ENCODE measurements at places on chromosomes 12 and 14.

DNA sequence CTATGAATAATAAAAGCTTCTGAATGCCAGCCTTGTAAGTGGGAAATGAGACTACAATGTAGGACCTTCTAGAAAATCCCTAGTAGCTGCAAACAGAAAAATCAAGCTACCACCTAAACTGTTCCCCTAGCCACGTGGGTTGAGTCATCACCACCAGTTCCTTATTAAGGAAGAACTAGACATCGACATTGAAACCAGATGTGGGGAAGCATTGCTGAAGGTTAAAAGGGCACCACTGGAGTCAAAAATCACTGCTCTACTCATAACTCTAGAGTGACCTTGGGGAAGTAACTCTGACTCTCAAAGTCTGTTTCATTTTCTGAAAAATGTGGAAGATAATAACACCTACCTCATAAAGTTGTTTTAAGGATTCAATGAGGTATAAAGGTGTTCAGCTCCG lies 9.4 kb upstream of the CNIH1 start:
- no peak for DNase-seq

- DNase-seq = no peak
Observed at GRCh38 chr14:101364503-101365328, 196.6 kb upstream of the DIO3 start.

- no peak for DNase-seq
Observed at GRCh38 chr12:116332705-116333380, 55.4 kb upstream of the MED13L start.

DNA sequence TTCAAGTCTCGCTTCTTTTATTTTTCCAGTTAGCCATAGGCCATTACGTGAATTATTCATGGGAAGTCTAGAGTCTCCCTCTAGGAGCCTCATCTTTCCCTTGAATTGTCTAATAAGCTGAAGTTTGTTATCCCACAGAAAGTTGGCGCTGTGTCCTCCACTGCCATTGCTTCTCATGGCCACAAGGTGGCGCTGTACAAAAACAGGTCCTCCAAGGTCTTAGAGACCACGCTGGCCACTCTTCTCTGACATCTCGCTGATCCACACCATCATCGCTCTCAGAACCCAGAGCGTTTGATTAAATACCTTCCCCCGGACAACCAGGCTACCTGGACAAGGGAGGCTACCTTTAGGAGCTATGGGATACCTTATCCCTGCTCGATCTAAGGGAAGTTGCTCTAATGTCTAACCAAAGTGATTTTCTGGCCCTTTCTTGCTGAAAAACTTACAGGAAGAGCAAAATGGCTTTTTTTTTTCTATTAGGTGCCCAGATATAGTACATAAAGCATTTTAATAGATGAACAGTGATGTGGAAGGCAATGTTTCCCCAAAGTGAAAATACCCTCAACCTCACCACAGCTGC lies 110.0 kb downstream of the CCDC60 start:
- no peak for DNase-seq

- DNase-seq = no peak
Observed at GRCh38 chr14:68931063-68931462, 48.0 kb downstream of the ACTN1 start.

DNA sequence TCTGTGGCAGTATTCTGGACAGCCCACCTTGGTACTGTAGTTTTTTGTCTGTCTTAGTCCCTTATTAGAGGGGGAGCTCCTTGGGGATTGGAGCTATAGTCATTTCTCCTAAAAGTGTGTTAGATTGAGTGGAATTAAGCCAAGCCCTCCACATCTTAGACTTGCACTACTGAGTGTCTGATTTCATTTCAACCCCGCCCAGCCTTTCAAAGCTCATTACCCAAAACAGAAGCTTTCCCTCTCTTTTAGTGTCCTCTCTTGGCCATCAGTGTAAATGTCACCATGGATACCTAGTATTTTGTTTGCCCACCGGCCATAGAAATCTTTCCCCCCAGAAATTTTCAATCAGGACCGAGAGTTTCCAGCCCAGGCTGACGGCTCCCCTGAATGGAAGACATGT lies 74.5 kb downstream of the LRRC74A start:
- DNase-seq = no peak

- DNase-seq = peak; percentile 3
Observed at GRCh38 chr12:67991158-67991557, 1.9 kb downstream of the IFNG-AS1 start.

DNA sequence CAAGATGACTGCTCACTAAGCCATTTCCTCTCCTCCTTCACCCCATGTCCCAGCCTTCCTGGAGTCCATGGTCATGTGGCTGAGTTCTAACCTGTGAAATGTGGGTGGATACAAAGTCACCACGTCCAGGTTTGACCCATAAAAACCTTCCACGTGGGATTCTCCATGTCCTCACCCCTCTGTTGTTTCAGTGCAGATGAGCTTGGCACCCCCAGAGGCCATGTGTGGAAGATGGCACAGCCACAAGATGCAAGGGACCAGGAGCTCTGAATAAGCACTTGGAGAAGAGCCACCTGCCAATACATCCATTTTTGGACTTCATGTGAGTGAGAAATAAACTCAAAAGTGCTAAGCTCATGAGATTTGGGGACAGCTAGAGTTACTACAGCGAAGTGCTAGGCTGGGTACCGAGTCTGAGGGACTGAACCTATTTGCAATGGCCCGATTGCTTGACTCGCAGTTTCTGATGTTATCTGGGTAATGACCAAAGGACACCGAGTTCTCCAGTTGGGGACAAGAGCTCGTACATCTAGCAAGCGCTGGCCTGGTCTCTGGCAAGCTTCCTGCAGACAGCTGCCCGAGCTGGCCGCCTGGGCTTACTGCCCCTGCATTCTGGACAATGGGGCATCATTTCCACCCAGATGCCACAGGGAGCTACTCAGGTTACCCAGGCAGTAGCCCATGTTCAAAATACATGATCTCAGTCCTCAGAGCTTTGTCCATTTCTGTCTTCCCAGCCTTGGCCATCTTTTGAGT lies 7.7 kb upstream of the SLC24A4 start:
- no peak for DNase-seq

DNA sequence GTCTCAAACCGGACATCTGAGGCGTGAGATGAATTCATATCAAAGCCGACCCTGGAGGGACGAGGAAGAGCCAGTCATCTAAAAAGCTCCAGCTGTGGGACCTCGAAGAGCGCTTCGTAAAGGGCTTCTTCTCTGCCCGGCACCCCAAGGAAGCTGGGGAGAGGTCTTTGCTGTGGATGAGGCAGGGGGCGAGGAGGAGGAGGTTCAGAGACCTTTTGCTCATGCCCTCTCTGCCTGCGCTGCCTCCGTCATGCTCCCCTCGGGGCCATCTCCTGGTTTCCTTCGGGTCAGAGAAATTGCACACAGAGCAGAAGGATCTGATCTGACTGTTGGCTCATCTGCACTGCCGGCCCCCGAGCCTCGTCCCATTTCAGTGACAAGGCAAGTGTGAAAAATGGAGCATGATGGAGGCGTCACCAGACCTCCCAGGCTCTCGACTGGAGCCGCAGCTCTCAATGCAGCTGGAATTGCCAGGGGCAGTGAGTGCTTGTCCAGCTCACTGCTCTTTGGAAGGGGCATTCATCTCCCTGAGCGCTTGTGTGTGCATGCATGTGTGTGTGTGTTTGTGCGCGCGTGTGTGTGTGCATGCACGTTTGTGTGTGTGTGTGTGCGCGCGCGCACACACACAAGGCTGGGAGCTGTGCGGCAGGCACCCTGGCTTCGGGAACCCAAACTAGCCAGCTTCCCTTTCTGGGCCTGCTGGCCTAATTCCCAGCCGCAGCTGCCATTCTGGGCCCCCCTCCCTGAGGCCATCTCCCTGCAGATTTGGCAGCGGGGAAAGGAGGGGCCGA lies 9.2 kb downstream of the CABP1 start:
- no peak for DNase-seq

- DNase-seq = no peak
Observed at GRCh38 chr12:120132054-120132836, 15.7 kb upstream of the RAB35 start.

All from effector CD4-positive, alpha-beta T cell (primary cell).